ENCODE measurements at places on chromosomes 3 and 15. TPM values are rescaled to one million over a fixed set of nuclear protein-coding genes. Genes with fewer than 3 reads are reported as not detected.

- peak; percentile 81 for DNase-seq
- H3K27ac ChIP-seq = peak within 1 kb of the TSS; percentile 96
- H3K36me3 ChIP-seq = peaks cover 32% of the 10 kb centered on the region
- H3K4me1 ChIP-seq = peaks cover 61% of the 10 kb centered on the region
Observed at GRCh38 chr3:15427182-15427880, at the start of the genes EAF1 and METTL6. TSS of gene EAF1 (plus strand) at chr3:15427598. CDS start at chr3:15427780, 182 bp downstream. TSS of gene METTL6 (minus strand) at chr3:15427544. CDS start at chr3:15426511, 1,033 bp downstream.

DNA sequence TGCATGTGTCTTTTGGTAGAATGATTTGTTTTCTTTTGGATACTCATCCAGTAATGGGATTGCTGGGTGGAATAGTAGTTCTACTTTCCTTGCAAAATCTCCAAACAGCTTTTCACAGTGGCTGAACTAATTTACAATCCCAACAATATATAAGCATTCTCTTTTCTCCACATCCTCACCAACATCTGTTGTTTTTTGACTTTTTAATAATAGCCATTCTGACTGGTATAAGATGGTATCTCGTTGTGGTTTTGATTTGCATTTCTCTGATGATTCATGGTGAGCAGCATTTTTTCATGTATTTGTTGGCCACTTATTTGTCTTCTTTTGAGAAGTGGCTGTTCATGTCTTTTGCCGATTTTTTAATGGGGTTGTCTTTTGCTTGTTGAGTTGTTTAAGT, 55.8 kb downstream of the ST8SIA2 start:
- no peaks in the 10 kb centered on the region for H3K36me3 ChIP-seq
- no peak overlapping the region for H3K4me3 ChIP-seq
- peaks cover 7% of the 10 kb centered on the region for H3K27me3 ChIP-seq
- H3K27ac ChIP-seq = no peak overlapping the region
- H3K4me1 ChIP-seq = no peaks in the 10 kb centered on the region
- DNase-seq = no peak

- H3K27me3 ChIP-seq = peaks cover 14% of the 10 kb centered on the region
- H3K4me3 ChIP-seq = no peak overlapping the region
- H3K27ac ChIP-seq = no peak overlapping the region
- H3K4me1 ChIP-seq = no peaks in the 10 kb centered on the region
- DNase-seq = no peak
Observed at GRCh38 chr3:138097192-138098172, 17.9 kb downstream of the DZIP1L start.

- H3K27me3 ChIP-seq = no peaks in the 10 kb centered on the region
- no peaks in the 10 kb centered on the region for H3K4me1 ChIP-seq
- DNase-seq = no peak
- no peaks in the 10 kb centered on the region for H3K36me3 ChIP-seq
- H3K4me3 ChIP-seq = no peak overlapping the region
Observed at GRCh38 chr3:64578062-64578770, 109.6 kb downstream of the ADAMTS9 start.

DNA sequence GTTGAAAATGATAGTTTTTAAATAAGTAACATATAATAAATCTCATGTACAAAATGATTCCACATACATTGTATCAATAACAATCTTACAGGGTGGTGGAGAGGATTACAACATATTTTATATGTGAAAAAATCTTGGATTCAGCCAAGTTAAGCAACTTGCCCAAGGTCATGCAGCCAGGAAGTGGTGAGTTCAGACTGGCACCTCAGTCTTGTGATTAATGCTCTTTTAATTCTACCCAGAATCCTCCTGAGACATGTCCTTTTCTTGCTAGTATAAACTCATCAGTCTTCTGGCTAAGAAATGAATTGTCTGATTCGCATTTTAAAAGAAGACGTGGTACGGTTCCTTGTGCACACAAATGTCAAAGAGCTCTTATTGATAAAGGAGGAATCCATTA, 4.5 kb upstream of the MYRIP start:
- no peaks in the 10 kb centered on the region for H3K36me3 ChIP-seq
- DNase-seq = no peak
- peaks cover 5% of the 10 kb centered on the region for H3K4me1 ChIP-seq
- no peak overlapping the region for H3K27ac ChIP-seq

DNA sequence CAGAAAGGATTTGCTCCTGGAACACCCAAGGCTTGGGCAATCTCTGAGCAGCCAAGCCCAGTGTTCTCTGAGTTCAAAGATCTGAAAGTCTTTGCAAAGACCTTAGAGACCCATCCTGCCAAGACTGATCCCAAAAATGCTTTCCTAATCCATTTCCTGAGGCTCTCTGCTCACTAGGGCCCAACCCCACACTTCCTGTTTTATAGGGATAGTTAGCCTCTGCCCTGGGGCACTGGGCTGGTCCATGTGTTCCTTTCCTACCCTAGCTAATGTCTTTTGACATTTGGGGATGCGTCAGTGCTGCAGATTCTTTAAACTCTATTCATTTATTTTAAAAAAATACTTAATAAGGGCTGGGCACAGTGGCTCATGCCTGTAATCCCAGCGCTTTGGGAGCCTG, 372.7 kb downstream of the ROBO2 start:
- no peaks in the 10 kb centered on the region for H3K36me3 ChIP-seq
- H3K27ac ChIP-seq = no peak overlapping the region
- no peak for DNase-seq
- no peaks in the 10 kb centered on the region for H3K4me1 ChIP-seq

DNA sequence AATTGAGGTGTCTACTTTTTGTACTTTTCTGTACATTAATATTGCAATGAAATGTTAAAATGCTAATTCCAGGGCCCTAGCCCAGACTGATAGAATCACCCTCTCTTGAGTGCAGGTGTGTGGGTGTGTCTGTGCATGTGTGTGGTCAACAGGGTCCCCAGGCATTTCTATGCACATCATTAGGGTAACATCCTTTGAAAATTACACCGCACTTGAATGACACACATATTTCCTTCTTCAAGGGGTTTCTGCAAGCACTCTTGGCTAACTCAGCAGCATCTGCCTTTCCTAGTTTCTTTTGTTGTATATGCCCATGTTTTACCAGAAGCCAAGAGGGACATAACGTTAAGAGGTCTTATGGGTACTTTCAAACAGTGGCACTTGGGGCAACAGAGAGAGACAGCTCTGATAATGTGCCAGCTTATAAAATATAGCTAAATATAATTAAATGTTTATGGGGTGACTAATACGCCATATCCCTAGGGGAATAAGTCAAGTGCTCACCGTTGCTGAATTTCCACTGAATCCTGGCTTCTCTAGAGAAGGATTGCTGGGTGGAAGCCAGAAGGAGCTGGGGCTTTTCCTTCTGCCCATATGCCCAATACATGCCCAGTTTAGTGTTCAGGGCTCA, 54.5 kb upstream of the LRIG1 start:
- H3K27ac ChIP-seq = no peak overlapping the region
- DNase-seq = no peak
- peaks cover 5% of the 10 kb centered on the region for H3K27me3 ChIP-seq
- no peak overlapping the region for H3K4me3 ChIP-seq
- H3K4me1 ChIP-seq = peaks cover 7% of the 10 kb centered on the region

DNA sequence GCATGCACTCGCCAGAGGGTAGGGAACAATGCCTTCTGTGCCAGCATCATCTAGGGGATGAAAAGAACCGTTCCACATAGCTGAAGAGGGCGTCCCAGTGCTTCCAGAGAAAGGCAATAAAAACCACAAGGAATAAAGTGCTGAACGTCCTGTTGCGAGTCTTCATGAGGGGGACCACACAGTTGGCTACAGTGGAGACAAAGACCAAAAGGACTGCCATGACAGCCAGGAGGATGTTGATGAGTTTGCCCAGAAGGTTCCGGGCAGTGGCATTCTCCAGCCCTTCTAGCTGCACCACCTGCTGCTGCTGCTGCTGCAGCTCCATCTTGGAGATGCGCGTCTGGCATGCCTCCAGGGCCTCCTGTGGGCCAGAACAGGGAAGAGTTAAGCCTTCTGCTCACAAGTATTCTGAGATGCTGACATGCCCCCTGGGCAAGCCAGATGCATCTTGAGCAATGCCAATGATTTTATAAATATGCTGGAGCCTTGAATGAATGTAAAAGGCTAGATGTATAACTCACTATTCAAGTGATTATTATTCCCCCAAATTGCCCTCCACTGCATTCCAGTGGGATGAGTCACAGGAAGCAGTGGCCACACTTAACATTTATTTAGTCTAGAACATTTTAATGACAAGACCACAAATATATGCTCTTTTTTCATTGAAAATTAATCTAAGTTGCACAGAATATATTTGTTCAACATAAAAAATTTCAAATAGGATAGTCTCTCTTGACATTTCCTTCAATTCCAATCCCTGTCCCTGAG, 45.1 kb upstream of the PLXND1 start:
- H3K4me3 ChIP-seq = no peak overlapping the region
- H3K27me3 ChIP-seq = peaks cover 2% of the 10 kb centered on the region
- no peak overlapping the region for H3K27ac ChIP-seq
- no peak for DNase-seq
- peaks cover 5% of the 10 kb centered on the region for H3K4me1 ChIP-seq

- no peak overlapping the region for H3K4me3 ChIP-seq
- no peak overlapping the region for H3K27ac ChIP-seq
- DNase-seq = no peak
- no peaks in the 10 kb centered on the region for H3K27me3 ChIP-seq
- no peaks in the 10 kb centered on the region for H3K36me3 ChIP-seq
- peaks cover 6% of the 10 kb centered on the region for H3K4me1 ChIP-seq
Observed at GRCh38 chr15:43538091-43538490, 20.7 kb downstream of the MAP1A start.

- H3K4me1 ChIP-seq = no peaks in the 10 kb centered on the region
- DNase-seq = no peak
- H3K4me3 ChIP-seq = no peak overlapping the region
Observed at GRCh38 chr3:165918657-165918979, 81.4 kb upstream of the BCHE start.

- no peaks in the 10 kb centered on the region for H3K27me3 ChIP-seq
- H3K4me1 ChIP-seq = peaks cover 27% of the 10 kb centered on the region
- peaks cover 12% of the 10 kb centered on the region for H3K36me3 ChIP-seq
- H3K4me3 ChIP-seq = no peak overlapping the region
- no peak overlapping the region for H3K27ac ChIP-seq
- DNase-seq = no peak
Observed at GRCh38 chr3:111737706-111738086, 121.4 kb upstream of the PHLDB2 start.

GRCh38 chr15:81155375-81156218, 21.5 kb downstream of the CFAP161 start:
- peaks cover 17% of the 10 kb centered on the region for H3K27me3 ChIP-seq
- H3K27ac ChIP-seq = no peak overlapping the region
- no peaks in the 10 kb centered on the region for H3K36me3 ChIP-seq
- no peak for DNase-seq
- H3K4me3 ChIP-seq = no peak overlapping the region
- H3K4me1 ChIP-seq = peaks cover 6% of the 10 kb centered on the region

DNA sequence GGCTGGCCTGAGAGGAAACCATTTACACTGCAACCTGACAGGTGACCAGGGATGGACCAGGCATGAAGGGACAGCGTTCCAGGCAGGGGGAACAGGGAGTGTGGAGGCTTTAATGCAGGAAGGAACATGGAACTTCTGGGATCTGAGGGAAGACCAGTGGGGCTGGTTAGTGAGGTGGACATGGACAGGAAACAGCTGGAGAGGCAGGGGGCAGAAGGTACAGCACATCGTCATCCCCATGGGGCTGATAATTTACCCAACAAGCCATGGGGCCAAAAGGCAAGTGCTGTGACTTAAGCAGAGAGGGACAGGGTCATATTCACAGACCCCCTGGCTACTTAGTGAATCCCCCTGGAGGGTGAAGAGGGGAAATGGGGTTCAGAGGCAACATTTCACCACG, 77.0 kb upstream of the LARS2 start:
- H3K36me3 ChIP-seq = no peaks in the 10 kb centered on the region
- no peak overlapping the region for H3K27ac ChIP-seq
- H3K27me3 ChIP-seq = peaks cover 7% of the 10 kb centered on the region
- H3K4me3 ChIP-seq = no peak overlapping the region
- DNase-seq = no peak
- H3K4me1 ChIP-seq = no peaks in the 10 kb centered on the region

GRCh38 chr3:111610612-111611054, 15.5 kb upstream of the ZBED2 start:
- H3K36me3 ChIP-seq = peaks cover 58% of the 10 kb centered on the region
- H3K4me1 ChIP-seq = peaks cover 98% of the 10 kb centered on the region

- no peaks in the 10 kb centered on the region for H3K4me1 ChIP-seq
- no peaks in the 10 kb centered on the region for H3K27me3 ChIP-seq
- peaks cover 11% of the 10 kb centered on the region for H3K36me3 ChIP-seq
- H3K27ac ChIP-seq = no peak overlapping the region
- no peak for DNase-seq
Observed at GRCh38 chr3:11445883-11446282, 173.7 kb downstream of the ATG7 start.

DNA sequence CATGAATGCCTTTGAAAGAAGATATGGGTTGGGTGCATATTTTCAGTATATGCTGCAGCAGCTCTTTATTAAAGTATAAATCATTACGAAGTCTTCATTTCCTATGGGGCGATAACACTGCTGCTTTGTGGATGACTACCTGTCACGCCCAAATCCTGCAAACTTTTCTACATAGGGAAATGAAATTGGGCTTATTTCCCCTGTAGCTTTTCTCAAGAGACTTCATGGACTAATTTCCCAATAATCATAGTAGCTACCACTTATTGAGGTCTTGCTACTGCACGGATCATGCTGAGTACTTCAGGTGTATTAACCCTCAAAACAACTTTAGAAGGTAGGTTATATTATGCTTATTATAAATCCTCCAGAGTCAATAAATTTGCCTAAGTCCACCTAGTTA, 8.0 kb downstream of the TGFBR2 start:
- no peak for DNase-seq
- H3K4me1 ChIP-seq = peaks cover 98% of the 10 kb centered on the region
- H3K27ac ChIP-seq = peak overlapping the region; percentile 93

The AGTR1 gene
- not detected for total RNA-seq

The ATRIP gene
- 20.5 TPM for total RNA-seq

The DZIP1L gene
- 0.16 TPM for total RNA-seq

The ZBTB47 gene
- total RNA-seq = 1.4 TPM

The KNG1 gene
- total RNA-seq = not detected

The CFAP161 gene
- total RNA-seq = not detected

The SCAPER gene
- 21.5 TPM for total RNA-seq

The DNAJC13 gene
- total RNA-seq = 34.0 TPM
